CD4-positive, alpha-beta T cell treated with Interleukin-15 for 4 hours (primary cell): ENCODE measurements at places on chromosomes 3 and 15.

- no peak for DNase-seq
These were observed 571.8 kb downstream of the ZPLD1 start for GRCh38 chr3:103006526-103007183.

DNA sequence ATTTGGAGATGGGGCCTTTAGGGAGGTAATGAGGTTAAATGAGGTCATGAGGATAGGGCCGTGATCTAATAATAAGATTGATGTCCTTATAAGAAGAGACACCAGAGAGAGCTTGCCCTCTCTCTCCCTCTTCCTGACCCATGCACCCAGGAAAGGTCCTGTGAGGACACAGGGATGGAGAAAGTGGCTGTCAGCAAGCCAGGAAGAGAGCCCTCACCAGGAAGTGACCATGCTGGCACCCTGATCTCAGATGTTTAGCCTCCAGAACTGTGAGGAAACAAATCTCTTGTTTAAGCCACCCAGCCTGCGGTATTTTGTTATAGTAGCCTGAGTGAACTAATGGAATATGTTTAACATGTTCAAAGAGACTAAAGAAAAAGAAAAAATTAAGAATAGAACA, 15.3 kb upstream of the GNB5 start:
- DNase-seq: no peak

DNA sequence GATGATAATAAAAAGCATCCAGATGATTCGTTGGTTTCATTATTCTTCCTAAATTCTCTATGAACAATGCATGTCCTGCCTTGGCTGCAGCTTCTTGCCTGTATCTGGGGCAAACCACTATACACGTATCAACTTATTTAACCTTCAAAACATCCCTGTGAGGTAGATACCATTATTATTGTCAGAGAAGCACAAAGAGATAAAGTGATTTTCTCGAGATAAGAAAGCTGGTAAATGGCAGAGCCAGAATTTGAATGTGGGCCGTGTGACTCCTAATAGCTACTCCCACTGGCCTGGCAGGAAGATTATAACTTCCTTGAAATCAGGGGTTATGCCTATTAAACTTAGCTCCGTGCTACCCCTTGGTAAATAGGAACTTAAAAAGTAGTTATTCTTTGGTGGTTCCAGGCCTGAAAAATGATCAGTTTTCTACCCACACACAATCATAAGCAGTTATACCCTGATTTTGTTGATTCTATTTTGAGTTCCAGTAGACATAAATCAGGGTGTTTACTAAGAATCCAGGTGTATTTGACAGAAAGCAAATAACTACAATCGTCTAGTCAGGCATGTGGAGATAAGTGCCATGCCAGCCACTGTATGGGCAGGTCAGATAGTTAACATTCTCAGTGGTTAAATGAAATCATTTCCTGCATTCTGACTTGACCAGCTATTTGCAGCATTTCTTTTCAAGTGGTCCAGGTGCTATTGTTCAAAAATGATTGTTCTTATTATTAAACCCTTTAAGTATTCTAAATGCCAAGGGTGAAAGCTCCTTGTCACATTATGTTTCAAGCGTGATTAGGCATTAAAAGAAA, 99.2 kb upstream of the LRRN1 start:
- no peak for DNase-seq

- no peak for DNase-seq
These were observed 211.7 kb upstream of the TTC14 start for GRCh38 chr3:180390313-180390712.

- DNase-seq: no peak
These were observed 353.0 kb upstream of the RORA start for GRCh38 chr15:61582092-61582491.

DNA sequence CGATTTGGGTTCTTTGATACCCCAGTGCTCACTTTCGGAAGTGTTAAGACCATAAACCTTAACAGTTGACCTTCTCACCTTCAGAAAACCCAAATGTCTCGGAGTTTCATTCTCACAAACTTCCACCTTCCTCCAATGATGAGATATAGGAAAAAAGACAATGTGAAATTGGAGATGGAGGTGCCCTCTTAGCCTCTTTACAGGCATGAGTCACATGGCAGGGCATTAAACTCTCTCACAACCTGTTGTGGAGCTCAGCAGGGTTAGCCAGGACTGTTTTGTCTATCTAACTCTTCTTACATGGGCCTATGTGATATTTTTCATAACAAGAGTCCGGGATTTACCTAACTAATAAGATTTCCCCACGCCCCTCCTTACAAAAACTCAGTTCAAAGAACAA, 10.7 kb downstream of the AGTR1 start:
- no peak for DNase-seq

DNA sequence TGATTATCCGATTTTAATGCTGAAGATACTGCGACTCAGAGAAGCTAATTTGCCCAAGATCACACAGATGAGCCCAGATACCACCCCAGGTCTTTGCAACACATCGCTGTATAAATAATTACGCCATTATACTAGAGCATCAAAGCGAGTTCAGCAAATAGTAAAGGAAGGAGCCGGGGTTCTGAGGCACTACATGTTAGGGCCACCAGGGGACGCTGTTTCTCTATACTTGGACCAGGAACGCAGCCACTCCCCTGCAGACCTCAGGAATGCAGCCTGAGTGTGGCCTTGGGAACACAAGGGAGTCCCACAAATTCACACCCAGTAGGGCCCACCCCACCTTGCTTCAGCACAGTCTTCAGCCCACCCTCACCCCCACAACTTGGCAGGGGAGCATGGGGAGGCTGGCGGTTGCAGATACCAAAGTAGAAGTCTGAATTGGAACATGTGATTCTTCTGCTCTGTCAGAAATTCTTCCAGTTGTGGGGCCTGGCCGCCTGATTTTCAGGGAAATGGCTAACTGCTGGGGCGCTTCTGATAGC, 57.8 kb upstream of the RYK start:
- DNase-seq: peak; percentile 72

GRCh38 chr15:60313906-60314305, 83.9 kb downstream of the ANXA2 start:
- no peak for DNase-seq

DNA sequence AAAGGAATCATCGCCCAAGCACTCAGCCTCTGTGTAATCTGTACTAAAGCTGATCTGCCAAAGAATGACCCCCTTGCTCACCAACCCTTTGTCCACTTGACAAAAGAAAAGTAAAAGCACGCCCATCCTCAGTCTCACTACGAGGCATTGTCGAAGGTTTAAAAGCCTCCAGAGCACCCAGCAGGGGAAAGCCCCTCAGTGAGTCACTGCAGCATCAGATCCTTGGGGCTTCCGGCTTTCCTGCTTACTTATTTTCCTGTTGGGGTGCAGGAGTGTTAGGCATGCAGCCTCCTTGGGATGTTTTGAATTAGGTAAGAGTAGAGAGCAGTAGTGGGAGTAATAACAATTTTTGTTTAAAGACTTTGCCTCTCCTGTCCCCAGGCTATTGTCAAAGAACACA, 216.1 kb downstream of the MTHFS start:
- DNase-seq: no peak

GRCh38 chr3:149473357-149474249, 894 bp upstream of the TM4SF4 start:
- DNase-seq: no peak

GRCh38 chr3:158101335-158102241, 4.6 kb downstream of the SHOX2 start:
- DNase-seq: no peak

DNA sequence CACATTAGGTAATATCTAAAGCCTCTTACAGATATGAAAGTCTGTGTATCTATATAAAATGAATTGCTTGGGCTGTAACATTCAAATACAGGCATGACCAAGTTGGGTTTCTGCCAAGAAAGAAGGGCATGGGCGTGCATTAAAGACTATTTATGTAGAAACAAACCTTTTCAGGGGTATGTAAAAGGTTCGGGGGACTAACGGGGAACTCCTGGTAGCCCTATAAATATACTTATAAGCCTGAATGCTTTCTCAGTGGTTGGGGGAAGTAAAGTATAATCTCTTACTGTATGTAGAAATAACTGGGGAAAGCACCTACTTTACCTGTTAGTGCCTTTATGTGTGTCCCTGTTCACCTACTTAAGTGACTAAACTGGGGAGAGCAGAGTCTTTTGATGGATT, 154.5 kb upstream of the TBL1XR1 start:
- no peak for DNase-seq

- DNase-seq: no peak
These were observed 54.1 kb upstream of the TFRC start for GRCh38 chr3:196135693-196136639.

DNA sequence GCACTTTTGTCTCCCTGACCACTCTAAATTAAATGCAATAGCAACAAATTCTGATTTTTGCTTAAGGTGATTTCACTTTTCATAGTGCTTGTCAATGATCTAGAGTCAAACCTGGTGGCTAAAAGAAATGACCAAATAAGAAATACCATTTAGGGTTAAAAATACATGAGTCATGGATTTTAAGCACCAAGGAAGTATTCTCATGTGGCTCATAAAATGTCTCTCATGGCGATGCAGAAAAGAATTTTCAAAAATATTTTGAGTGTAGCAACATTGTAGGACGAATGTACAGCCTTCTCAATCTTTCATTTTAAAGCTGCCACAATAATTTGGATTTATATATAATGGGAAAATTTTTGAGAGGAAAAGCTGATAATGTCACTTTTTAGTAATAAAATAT, 193.6 kb downstream of the EPHA3 start:
- DNase-seq: no peak

GRCh38 chr3:64254443-64254842, 29.2 kb upstream of the PRICKLE2 start:
- DNase-seq: no peak

GRCh38 chr3:52856666-52857065, 21.8 kb upstream of the MUSTN1 start:
- no peak for DNase-seq

DNA sequence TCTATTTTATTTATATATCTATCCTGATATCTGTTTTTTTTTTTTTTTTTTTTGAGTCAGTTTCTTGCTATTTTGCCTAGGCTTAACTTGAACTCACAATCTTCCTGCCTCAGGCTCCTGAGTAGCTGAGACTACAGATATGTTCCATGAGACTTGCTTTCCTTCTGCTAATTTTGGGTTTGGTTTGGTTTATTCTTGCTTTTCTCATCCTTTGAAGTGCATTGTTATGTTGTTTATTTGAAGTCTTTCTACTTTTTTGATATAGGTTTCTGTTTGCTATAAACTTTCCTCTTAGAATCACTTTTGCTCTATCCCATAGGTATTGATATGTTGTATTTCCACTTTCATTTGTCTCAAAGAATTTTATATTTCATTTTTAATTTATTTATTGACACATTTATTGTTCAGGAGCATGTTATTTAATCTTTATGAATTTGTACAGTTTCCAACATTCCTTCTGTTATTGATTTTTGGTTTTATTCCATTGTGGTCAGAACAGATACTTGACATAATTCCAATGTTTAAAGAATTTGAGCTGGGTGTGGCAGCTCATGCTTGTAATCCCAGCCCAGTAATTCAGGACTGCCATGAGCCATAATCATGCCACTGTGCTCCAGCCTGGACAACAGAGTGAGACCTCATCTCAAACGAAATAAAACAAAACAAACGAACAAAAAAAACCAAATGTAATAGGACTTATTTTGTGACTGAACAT, 62.3 kb upstream of the PLSCR4 start:
- DNase-seq: no peak

- no peak for DNase-seq
These were observed 5.4 kb upstream of the TBC1D5 start for GRCh38 chr3:17747890-17748247.

- no peak for DNase-seq
These were observed 82.8 kb downstream of the EBLN2 start for GRCh38 chr3:73144276-73144675.

DNA sequence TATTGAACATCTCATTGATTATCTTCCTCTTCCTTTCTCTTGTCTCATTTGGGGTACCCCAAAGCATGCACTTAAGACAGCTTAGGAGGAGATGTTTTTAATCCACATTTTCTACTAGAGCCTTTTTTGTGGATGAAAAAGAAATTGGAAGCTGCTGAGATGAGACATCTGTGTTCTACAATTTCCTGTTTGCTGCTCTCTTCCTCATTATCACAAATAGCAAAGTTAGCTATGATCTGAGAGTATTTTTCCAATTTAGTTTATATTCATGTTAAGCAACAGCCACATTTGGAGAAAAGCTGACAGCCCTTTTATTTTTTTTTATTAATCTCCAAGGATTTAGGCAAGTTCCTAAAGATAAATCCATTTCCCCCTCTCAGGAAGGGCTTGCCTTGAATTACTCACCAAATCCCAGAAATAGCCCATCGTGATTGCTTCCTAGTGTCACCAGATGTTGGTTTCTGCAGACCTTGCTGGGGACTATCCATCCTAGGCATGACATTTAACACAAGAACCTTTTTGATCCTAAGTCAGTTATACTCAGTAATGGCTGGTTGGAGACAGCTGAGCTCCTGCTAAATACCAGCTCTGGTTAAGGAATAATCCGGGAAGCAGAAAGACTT, 70.8 kb upstream of the FILIP1L start:
- no peak for DNase-seq

- DNase-seq: no peak
These were observed 879.3 kb downstream of the ROBO2 start for GRCh38 chr3:77919244-77919643.

DNA sequence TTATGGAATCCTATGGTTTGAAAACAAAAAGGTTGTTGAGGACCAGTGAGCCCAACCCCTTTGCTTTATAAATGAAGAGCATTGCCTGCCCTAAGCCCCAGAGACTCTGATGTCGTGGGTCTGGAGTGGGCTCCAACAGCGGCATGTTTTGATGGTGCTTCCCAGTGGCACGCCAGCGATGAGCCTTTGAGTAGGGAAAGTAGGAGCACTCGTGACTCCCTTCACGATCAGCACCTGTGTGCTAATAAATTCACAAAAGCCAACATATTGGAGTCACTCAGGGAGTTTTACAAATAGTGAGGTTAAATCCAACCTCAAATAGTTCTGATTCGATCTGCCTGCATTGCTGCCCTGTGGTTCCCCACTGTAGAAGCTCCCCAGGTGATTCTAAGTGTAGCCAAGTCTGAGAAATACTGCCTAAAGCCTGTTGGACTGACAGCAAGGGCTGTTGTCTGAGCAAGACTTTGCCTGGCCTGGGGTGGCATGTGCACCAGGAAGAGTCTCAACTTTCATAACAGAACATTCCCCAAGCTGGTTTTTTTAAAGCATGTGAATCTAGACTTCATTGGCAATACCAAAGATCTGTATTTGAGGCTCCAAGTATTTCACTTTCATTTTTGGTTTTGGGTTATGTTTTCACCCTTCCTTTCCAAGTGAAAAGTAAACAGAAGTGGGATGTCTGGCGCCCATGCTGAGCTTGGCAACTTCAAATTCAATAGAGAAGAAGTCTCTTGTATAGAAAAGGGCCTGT, 9.9 kb downstream of the CCR5 start:
- DNase-seq: no peak

DNA sequence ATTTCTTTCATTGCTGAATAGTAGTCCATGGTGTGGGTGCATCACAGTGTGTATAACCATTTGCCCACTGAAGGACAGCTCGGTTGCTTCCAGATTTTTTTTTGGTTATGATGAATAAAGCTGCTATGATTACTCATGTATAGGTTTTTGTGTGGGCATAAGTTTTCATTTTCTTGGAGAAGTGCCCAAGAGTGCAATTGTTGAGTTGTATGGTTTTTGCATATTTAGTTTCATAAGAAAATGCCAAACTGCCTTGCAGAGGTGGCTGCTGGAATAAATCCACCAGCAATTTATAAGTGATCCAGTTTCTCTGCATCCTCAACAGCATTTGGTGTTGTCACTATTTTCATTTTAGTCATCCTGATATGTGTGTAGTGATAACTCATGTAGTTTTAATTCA, 8.4 kb upstream of the SPESP1 start:
- DNase-seq: no peak

- DNase-seq: no peak
These were observed 112.8 kb upstream of the ICE2 start for GRCh38 chr15:60591496-60592370.
